Fibroblast of the conjunctiva (primary cell): ENCODE measurements at places on chromosomes 12 and 14.

GRCh38 chr12:124734224-124734788 lies 129.4 kb downstream of the SCARB1 start:
- no peak for DNase-seq

DNA sequence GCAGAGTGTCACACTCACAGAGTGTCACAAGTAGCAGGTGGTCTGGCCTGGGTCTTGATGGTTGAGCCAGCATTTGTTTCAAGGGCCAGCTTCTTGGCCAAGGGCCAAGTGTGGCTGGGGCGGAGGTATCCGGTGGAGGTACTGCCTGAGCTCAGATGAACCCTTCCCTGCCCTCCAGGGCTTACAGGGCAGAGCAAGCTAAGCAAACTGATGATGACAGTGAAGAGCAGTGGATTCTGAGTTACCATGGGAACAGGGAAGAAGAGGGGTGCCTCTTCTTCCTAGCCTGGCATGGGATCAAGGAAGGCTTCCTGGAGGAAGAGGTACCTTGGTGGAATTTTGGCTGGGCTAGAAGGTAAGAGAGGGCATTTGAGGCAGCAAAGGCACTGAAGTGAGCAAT lies 35.7 kb downstream of the MVK start:
- no peak for DNase-seq

GRCh38 chr14:78401866-78402265 lies 231.7 kb downstream of the NRXN3 start:
- no peak for DNase-seq

DNA sequence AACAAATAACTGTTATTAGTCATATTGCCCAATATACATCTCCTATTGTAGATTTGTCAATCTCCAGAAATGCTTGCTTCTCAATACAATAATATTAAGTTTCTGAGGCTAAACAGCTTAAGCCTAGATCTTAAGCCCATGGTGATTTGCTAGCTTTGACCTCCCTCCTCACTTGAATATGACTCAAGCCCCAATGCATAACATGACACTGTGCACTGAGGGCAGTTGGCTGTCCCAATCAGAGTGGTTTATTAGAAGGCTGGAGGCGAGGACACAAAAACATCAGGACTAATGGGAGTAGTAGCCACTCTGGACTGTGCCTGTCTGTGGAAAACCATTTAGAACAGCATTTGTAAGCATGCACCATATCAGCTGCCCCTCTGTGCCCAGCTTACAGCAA lies 81.1 kb upstream of the GTF2A1 start:
- no peak for DNase-seq

GRCh38 chr14:28831126-28831525 lies 64.5 kb downstream of the FOXG1 start:
- no peak for DNase-seq
